ENCODE measurements at places on chromosomes 16 and 17.

DNA sequence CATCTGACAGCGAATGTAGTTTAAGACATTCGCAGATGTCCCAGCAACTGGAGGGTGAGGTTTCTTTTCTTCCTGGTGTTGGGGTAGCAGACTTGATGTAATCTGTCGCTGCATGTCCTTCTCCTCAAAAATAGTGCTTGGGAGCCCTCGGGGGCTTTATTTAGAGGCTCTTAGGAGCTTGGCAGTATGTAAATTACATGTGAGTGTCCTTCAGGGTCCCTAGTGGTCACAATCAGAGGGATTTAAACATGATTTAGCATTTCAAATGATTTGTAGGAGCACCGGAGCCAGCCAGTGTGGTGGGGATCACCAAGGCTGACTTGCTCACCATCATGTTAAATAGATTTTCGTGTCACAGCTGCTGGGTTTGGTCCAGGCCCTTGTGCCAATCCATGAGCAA is 8.8 kb upstream of the SALL1 start:
- no peak for DNase-seq

DNA sequence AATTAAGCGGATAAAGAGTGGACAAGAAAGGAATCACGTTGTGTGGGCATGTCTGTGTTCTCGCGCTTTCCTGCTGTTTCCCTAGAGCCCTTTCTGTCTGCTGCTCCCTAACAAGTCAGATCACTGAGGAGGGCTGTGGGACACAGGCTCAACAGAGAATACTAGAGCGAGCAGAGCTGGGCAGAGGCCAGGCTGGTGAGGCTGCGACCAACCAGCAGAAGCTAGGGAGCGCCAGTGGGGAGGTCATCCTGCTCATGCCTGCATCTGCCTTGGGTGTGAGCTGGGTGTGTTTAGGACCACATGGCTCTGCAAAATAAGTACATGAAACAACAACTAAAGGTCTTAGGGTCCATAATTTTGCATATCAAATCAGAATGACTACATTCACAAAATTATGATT is 11.5 kb upstream of the FOXJ1 start:
- DNase-seq: no peak

- DNase-seq: no peak
Observed at GRCh38 chr17:80696456-80696855, 151.8 kb downstream of the RPTOR start.

GRCh38 chr16:79839466-79840341 is 239.2 kb upstream of the MAF start:
- no peak for DNase-seq

DNA sequence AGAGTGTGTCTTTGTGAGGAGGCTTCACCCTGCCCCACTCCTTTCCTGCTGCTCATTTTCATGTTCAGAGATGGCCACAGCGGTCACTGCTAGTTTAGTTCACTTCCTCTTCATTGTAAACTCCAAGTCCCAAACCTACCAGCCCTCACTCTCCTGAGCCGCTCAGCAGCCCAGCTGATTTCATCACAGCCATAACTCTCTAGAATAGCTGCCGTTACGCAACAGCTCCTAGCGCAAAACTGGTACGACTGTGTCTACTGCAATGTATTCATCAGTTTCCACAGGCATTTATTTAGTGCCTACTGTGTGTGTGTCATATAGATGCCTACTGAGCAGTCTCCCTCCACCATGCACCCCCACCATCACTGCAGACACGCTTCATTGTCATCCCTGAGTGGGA is 233.5 kb upstream of the RPL38 start:
- no peak for DNase-seq

DNA sequence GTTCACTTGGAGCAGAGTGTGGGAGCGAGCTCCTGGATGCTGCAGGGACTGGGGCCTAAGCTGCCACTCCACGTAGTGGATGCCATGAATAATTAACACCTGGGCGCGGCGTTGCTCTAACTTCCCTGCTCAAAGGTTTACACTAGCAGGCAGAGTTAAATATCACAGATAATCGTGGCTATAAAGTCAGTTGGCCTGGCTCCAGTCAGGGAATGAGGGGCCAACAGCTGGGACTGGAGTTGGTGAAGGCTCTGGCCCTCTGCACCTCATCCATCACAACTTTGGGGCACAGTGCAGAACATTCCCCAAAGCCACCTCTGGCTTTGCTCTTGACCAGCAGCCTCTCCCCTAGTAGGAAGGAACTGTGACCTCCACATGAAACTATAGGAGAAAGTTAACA is 10.9 kb downstream of the HOXB4 start:
- no peak for DNase-seq

DNA sequence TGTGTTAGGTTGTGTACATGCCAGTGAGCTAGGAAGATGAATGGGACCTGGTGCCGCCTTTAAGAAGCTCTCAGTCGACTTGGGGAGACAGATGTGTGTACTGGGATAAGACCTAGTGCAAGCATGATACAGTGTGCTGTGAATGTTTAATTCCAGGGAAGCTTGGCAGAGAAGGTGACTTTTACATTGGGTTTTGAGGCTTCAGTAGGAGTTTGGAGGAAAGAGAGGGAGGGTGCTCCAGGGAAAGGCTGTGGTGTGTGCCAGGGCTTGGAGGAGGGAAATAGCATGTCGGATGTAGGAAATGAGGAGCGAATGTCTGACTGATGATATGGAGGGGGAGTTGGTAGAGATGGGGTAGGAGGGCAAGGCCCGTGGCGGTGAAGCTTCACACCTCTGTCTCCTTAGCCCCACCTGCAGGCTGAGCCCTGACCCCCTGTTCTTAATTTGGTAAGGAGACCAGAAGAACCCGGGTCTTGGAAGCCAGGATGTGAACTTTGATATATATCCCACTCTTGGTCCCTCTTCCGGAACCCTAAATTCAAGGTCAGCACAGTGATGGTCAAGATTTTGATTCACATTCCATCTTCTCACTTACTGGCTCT is 76.6 kb downstream of the PLCG2 start:
- no peak for DNase-seq

DNA sequence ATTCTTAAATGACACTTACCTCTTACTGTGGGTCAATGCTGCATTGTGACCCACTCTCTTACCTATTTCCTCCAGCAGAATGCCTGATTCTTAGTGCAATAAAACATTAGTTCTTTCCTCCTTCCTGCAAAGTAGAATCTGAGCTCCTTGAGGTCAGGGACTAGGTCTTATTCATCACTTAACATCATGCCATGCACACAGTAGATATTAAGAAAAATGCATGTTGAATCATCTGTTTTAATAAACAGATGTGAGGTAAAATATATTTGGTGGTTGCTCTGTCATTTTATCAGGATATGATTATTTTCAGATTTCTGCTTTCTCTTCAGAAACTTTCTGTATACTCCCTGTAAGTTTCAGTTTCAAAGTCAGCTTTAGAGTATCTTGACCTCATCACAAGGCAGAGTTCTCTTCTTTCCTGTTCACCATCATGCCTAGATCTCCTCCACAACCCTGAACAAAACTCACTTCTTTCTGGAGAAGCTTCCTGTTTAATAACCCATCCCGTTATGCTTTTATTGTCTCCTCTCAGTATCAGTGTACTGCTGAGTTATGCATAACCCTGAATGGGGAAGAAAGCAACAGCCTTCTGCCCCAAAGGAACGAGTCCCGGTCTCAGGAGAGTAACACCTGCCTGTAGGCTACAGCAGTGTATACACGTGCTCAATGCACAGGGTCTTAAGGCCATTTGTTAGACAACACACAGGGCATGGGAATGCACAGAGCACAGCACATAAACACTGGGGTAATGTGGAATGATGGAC is 30.3 kb upstream of the SUPT4H1 start:
- DNase-seq: no peak

DNA sequence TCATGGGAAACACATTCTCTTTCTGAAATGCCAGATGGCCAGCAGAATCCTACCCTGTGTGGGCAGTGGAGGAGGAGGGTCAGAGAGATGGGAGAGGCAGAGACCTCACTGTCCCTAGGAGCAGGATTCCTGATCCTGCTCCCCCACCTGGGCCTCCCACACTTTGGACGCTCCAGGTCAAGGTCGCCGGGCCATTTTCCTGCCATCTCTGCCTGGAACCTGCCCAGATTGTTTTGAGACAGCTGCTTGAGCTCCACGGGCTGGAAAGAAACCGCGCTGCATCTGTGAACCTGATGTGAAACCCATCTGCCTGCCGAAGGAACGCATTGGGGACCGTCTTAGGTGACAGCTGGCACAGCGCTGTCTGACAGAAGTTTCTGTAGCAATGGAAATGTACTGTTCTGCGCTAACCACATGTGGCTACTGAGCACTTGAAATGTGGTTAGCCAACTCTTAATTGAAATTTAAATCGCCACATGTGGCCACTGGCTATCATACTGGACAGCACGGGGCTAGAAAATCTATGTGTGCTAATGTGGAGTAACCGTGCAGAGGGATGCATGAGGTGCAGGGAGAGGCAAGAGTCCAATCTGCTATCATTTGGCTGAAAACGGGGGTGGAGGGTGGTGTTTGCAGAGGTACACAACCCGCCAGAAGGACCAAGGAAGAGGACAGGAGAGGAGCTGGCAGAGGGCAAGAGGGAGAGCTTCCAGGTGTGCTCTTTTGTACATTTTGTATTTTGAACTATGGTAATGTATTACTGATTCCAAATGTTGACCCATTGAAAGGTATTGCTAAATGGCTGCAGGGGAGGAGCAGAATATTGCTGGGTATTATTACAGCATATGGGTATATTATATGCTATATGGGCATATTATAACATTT is 15.4 kb upstream of the NUBP1 start:
- DNase-seq: no peak

DNA sequence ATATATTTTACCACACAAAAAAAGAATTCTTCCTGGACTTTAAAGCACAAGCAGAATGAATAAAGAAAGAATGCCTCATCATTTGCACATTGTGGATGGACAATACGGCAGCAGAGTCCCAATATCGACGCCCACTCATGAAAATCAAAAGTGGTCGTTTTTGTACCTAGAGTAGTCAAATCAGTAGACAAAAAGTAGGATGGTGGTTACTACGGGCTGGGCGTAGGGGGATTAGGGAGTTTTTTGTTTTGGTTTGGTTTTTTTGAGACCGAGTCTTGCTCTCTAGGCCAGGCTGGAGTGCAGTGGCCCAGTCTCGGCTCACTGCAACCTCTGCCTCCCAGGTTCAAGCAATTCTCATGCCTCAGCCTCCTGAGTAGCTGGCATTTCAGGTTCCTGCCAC is 8.6 kb upstream of the CENPV start:
- DNase-seq: no peak

DNA sequence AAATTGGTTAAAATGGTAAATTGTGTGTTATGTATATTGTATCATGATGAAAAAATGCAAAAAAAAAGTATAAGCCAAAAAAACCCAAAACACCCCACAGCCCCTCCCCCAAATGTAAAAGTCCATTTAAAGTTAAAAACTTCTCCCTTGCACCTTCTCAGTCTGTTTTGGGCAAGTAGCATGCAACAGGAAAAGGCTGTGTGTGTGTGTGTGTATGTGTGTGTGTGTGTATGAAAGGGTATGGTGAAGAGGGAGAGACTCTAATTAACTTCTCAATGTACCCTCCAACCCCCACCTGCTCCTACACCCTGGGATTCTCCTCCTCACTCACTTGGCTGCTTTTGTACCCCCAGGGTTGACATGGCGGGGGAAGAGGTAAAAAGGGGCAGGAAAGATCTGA is 9.2 kb upstream of the GGT6 start:
- DNase-seq: no peak

GRCh38 chr17:4900231-4901107 is 1.1 kb downstream of the C17orf107 start:
- DNase-seq: no peak

DNA sequence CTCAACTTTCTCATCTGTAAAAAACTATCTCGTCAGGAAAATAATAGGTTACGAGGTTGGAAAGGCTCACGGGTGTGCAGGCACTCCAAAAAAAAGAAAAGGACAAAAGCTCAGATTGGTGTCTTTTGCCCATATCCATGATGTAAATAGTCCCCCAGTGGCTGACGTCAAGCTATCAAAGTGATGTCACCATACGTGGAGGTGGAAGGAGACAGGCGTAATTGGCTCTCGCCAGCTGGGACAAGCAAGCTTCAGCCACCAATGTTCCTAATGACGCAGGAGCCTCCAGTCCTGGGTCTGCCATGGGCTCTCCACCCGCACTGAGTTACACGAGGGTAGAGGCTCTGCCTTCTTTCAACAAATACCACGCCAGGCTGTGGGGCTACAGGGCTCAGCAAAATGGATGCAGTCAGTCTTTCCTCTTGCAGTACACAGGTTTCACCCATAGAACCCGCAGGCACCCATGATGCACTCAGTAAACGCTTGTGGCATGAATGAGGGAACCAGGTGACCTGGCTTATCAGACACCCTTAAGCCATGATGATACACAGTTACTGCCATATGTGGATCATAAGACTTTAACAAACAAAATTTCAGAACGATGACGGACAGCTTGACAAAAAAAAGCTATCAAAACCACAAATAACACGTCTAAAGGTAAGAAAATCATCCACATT is 50.5 kb downstream of the COTL1 start:
- peak; percentile 19 for DNase-seq

- DNase-seq: no peak
Observed at GRCh38 chr17:65487990-65488389, 73.5 kb downstream of the AXIN2 start.

- DNase-seq: no peak
Observed at GRCh38 chr17:9696279-9697044, 51.1 kb downstream of the USP43 start.

DNA sequence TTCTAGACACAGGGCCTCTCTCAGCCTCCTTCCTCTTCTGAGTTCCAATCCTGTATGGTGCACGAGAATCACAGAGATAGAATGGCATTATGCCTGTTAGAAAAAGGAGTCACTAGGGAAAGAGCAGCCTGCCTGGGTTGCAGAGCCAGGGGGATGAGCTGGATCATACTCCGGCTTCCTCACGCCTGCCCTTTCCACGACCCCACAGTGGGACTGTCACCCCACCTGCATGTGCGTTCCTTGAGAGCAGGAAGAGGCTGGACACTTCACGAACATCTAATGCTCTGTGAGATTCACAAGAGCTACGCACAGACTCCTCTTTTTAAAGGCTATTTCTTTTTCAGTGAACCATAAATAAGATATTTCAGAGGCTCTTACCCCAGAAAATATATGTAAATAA is 54.8 kb downstream of the N4BP1 start:
- DNase-seq: no peak

GRCh38 chr16:72400257-72401083 is 228.5 kb upstream of the PMFBP1 start:
- DNase-seq: peak; percentile 43

DNA sequence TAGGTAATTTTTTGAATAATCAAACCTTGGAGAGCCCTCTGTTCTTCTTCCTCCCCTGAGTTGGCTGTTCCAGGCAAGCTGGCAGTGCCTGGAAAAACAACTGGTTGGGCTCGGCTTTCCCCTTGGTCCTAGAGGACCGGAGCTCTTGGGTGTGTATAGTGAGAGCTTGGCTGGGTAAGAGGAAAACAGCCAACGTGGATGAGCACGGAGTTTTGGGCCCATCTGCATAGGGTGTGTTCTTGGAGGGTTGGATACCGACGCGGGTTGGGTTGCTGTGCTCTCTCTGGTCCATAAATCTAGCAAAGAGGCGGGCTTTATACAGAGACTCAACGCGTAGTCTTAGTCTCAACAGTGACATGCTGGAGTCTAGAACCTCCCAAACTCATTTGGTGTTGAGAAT is 23.2 kb downstream of the ITGB3 start:
- peak; percentile 33 for DNase-seq

GRCh38 chr17:49486012-49486641 is 9.0 kb upstream of the NGFR start:
- no peak for DNase-seq
